ENCODE measurements at places on chromosomes 2 and 18.

DNA sequence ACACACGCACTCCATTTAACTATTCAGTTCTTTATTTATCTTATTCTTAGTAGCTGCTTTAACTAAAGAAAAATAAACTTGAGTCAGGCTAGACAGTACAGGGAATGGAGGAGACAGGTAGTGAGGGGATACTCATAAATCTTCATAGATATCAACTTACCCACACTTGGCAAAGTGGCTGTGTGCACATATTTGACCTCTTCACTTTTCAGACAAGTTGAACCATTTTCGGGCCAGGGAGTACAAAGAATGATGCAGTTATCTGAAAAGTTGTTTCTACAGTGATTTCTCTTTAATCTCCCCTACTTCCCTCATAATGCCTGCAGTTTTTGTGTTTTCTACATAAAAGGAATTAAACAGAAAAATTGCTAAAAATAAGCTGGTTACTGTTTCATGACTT lies 307.5 kb downstream of the GULP1 start:
- no peak for DNase-seq

- no peak for DNase-seq
Observed at GRCh38 chr2:227816507-227817294, 3.1 kb downstream of the CCL20 start.

DNA sequence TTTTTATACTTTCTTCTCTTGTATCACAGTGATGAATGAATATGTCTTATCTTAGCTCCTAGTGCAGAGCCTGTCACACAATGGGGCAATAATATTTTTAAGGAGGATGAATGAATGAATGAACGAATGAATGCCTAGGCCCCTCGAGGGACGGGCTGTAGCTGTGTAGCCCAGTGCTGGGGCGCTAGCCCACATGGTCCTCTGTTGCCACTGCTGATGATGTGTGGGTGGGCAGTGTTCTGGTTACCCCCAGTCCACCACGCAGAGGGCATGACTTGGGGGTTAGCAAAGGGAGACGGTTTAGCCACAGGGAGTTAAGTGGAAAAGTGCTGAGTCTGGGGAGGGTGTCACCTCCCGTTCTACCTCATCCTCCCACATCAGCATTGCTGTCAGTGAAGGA lies 134.2 kb downstream of the SMAD7 start:
- DNase-seq: no peak

GRCh38 chr18:70578480-70578879 lies 289.6 kb downstream of the SOCS6 start:
- DNase-seq: no peak

GRCh38 chr2:42298996-42299754 lies 61.8 kb downstream of the COX7A2L start:
- no peak for DNase-seq

DNA sequence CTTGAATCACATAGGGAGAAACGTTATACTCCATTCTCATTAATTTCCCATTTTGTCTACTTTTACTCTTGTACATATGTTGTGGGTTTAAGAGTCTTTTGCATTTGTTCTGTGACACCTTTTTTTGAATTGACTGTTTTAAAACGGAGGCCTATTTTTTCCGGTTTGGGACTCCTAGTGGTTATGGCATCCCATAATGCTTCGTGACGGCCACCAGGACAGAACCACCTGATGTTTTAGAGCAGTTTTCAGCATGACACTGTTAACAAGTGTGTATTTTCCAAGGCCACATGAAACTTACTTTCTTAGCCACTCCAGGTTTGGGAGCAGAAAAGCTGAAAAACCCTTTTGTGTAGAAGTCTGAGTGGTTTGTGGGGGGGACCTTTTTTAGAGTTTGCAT lies 8.4 kb downstream of the SOX11 start:
- DNase-seq: no peak
